ENCODE measurements at places on chromosomes 1 and 21.

DNA sequence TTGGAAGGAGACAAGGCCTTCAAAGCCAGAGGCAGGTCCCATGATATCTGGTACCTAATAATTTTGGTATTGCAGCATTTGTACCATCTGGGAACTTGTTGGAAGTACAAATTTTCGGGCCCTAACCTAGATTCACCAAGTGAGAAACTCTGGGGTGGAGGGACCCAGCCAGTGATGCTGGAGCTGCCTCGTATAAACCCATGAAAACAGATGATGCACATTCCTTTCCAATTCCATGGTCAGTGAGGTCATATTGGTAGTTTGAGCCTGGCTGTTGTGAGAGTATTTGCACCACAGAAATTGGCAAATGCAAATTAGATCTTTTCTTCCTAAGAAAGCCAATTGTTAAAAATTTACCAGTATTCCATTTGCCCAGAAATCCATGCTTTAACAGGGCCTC lies 269.6 kb upstream of the PLXNA2 start:
- DNase-seq: no peak

DNA sequence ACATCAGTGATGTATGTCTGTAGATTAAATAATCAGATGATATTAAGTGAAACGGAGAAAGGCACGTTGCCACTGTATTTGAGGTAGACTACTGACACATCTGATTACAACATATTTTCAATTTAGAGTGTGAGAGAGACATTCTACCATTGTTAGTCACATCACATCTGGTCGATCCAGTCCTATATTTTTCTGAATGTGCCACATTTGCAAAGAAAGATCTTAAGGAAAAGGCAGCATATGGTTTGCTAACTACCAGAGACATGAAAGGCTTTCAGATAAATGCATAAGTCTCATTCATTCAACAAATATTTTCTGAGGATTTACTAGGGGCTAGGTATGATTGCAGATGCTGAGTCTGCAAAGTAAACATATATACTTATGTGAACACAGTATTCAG lies 114.3 kb upstream of the RUNX1 start:
- DNase-seq: no peak

GRCh38 chr1:111804776-111805175 lies 49.1 kb downstream of the DDX20 start:
- DNase-seq: no peak

- no peak for DNase-seq
Observed at GRCh38 chr1:10498231-10498630, 23.5 kb downstream of the PEX14 start.

DNA sequence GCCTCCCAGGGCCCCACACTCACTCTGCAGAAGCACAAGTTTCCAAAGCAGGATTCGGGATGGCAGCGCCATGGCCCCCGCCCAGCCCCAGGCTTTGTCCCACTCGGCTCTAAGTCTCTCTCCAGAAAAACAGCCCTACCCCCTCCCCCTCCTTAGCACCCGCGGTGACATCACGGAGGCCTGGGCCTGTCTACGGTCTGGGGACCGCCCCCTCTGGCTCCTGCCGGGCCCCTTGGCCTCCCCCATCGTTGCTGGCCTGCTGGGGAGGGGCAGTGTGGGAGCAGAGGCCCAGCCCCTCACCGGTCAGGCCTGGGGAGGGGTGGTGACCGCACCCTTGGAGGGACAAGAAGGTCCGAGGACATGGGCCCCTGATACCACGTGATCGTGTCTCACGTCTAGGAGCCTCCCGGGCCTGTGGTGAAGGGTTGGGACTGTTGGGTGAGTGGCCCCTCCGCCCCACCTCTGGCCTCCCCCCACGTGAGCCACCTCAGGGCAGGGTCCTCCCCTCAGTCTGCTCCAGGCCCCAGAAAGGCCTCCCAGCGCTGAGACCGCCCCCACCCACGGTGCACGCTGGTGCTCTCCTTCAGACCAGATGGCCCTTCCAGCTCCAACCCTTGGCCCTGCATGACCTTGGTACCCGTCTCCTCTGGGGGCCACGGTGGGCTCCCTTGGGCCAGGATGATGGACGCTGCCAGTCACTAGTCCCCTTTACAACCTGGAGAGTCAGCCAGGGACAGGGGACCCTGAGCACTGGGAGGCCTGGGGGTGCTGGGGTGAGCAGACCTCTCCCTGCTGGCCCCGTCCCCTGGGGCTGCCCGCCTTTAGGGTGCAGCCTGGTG lies at the start of gene MXRA8:
TSS of gene MXRA8 (minus strand) at position 123 of the 839 bp plus-strand sequence. CDS start at position 72, 51 bp downstream.
- peak; percentile 49 for DNase-seq

DNA sequence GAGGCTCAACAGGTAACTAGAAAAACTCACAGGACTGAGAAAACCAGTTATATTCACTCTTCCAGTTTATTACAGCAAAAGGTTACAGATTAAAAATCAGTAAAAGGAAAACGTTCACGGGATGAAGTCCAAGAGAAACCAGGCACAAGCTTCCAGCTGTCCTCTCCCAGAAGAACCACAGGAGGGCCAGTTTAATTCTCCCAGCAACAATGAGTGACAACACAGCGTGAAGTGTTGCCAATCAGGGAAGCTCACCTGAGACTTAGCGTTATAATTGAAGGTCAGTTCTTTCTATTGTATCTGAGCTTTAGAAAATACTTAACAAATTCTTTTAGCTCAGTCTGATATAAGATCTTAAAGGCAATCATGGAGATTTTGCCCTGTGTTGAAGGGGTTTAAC lies 65.2 kb upstream of the TNR start:
- DNase-seq: no peak

DNA sequence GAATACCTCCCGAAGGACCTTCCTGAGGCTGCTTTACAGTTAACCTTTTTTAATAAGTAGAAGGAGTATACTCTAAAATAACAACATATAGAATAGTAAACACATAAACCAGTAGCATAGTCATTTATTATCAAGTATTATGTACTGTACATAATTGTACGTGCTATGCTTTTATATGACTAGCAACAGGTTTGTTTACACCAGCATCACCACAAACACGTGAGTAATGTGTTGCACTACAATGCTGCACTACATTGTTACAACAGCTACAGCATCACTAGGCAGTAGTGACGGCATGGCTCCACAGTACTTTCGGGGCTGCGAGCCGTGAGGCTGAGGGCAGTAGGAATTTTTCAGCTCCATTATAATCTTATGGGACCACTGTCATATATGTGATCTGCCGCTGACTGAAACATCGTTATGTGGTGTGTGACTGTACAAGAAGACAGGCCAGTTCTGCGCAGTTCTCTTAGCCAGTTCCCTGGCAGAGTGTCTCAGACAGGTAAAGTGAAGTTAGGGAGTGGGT lies 82.8 kb upstream of the LRRC8D start:
- DNase-seq: no peak

DNA sequence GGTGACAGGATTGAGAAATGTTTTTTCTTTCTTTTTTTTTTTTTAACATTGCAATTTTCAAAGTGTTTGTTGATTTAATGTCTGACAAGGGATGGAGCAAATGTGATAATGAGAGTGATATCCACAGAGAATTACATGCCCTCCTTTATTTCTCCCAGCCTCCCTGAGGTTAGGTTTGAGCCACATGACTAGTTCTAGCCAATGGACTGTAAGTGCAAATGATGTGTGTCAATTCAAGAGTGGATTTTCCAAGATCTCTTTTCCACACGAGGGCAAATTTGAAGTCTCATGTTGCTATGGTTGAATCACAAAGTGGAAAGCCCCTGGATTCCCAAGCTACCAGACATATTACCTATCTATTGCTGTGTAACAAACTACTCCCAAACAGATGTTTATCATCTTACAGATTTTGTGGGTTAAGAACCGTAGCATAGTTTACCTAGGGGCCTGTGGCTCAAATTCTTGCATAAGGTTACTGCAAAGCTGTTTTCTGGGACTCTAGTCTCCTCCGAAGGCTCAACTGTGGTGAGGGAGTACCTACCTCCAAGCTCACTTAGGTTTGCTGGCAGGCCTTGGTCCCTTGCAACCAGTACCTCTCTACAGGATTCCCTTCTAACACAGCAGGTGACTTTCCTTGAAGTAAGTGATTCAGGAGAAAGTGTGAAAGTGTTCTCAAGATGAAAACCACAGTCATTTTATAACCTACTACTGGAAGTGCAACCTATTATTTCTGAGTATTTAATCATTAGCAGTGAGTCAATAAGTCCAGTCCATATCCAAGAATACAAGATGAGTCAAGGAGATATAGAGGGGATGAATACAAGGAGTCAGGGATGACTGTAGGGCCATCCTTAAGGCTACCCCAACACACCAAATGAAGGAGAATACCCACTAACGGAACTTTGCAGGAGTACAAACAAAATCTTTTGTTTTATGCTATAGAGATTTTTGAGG lies 533.6 kb downstream of the PTPRC start:
- no peak for DNase-seq

DNA sequence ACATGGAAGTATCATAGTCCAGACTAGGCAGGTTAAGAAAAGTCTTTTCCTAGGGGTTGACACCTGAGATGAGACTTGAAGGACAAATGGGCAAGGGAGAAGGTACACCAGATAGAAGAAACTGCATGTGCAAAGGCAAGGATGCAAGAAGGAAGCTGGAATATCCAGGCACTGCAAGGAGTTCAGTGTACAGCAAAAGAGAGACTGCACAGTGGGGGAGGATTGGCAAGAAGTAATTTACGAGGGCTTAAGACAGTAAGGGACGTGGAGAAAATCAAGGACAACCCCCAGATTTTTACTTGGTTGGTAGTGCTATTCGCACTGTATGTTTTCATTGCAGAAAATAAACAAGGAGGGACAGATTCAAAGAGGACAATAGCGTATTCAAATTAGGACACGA lies 58.5 kb downstream of the DNM3 start:
- DNase-seq: no peak

- DNase-seq: peak; percentile 8
Observed at GRCh38 chr1:103387898-103388297, 137.6 kb upstream of the RNPC3 start.

DNA sequence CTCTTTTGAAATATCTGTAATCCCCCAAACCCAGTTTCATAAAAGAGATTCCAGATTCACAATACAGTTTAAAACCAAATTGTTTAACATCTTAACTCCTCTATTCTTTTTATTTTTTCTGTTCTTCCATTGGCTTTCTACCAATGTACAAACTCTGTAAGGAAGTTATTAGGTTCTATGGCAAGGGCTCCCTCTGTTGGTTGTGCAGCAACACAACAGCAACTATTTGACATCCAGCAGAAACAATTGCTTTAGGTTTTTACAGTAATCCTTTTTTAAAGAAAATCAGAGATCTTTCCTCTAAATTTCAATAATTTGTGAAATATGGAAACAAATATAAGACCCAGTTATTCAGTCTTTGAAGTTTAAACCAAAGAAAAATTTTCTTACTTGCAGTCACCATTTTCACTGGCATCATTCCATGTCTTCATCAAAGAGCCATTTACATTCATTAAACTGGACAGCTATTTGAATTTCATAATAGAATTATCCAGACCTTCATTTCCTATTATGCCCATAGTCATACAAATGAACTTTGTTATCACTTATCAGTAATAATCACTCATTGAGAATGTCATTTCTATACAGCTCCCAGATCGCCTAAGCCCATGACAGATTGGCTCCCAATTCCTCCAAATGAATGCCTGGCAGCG lies 46.5 kb upstream of the RNF11 start:
- peak; percentile 74 for DNase-seq

- DNase-seq: no peak
Observed at GRCh38 chr1:162857850-162858249, 3.1 kb downstream of the CCDC190 start.

DNA sequence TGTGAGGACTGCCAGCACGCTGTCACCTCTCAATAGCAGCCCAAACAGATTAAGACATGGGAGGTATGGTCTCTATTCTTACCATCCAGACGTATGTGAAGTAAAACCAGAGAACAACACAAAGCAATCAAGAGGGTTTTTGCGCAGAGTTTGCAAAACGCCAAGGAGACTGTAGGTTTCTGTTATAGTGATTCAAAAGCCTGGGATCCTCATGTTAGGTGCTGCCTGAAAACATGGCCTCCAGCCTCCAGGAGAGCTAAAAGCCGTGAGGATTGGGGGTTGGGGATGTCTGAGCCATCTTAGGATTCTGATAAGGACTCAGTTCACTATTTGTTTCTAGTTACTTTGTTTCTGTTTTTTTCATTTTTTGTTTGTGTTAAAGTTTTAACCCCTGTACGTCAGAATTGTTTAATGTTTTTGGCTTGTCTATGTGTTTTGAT lies 4.2 kb upstream of the CCT8 start:
- DNase-seq: peak; percentile 73

GRCh38 chr1:54804471-54805132 lies 3.5 kb upstream of the TTC22 start:
- DNase-seq: no peak

- DNase-seq: no peak
Observed at GRCh38 chr1:30889511-30889910, 19.0 kb downstream of the SDC3 start.

DNA sequence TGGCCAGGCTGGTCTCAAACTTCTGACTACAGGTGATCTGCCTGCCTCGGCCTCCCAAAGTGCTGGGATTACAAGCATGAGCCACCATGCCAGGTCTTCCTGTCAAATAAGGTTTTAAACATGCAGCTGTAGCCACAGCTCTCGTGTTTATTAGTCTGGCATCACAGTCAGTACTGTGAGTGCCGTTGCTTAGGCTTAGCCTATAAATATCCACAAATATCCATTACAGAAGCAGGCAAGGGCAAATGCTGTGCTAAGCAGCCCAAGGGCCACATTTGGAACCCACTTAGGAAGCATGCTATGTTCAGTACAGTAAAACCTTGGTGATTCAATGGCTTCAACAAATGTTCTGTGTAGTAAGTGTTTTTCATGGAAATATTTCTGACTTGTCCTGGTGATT lies 75.9 kb downstream of the KIF1B start:
- no peak for DNase-seq

DNA sequence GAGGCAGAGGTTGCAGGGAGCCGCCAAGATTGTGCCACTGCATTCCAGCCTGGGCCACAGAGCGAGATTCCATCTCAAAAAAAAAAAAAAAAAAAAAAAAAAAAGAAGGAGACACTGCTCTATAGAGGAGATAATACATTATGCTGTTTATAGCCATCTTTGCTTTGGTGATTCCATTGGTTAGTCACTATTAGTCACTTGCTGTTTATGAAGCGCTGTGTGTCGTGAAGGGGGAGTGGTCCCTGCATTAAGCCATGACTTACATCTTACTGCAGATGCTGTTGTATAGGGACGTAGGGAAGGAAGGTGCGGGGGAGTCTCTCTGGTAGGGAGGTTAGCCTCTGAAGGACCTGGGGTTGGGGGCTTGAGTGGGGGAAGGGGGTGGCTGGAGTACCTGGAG lies 48.3 kb downstream of the HUNK start:
- DNase-seq: no peak

DNA sequence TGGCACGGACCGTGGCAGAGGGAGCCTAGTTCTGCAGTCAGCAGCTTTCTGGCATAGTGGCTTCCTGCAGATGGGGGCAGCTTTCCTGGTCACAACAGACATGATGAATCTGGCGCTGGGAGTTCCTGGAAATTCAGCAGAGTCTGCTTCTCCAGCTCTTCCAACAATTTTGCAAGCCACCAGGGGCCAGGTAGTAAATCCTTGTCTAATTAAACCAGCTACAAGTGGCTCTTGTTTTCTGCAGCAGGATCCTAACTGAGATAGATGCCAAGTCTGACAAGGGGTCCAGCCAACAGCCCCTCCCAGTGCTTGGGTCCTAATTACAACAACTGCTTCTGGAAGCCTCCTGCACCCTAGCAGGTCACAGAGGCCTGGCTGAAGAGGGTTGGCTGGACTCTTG lies 35.8 kb downstream of the TRIM62 start:
- no peak for DNase-seq

All from OCI-M1 (cell line).